ENCODE measurements at places on chromosomes 4 and X. TPM values are rescaled to one million over a fixed set of nuclear protein-coding genes. Genes with fewer than 3 reads are reported as not detected.

Gene SLC4A4
- 2.5 TPM for total RNA-seq

Gene SLC6A14
- total RNA-seq, result not detected

Gene VEGFC
- not detected for total RNA-seq

Gene NONO
- total RNA-seq, result 430 TPM

Gene C4orf51
- total RNA-seq, result not detected

Gene TXK
- 21.2 TPM for total RNA-seq

Gene TNIP3
- 9.3 TPM for total RNA-seq

Gene ODAM
- not detected for total RNA-seq

Gene NCAPG
- 102 TPM for total RNA-seq

Gene BEX1
- not detected for total RNA-seq

Gene MSANTD1
- 0.82 TPM for total RNA-seq

All from activated CD8-positive, alpha-beta memory T cell treated with anti-CD3 and anti-CD28 coated beads, Interleukin-2, amount 10 ng/mL, durations not matched to agents 7 days and 5 days (primary cell).